Omental fat pad (tissue), 4 donors: ENCODE measurements at places on chromosomes 16 and 17.

- no peak for DNase-seq
Measured at GRCh38 chr16:26491101-26491670, 575.5 kb upstream of the C16orf82 start.

- DNase-seq, result no peak
Measured at GRCh38 chr16:4133897-4134372, 17.7 kb upstream of the ADCY9 start.

GRCh38 chr16:69927056-69927757 is 23.9 kb upstream of the CLEC18A start:
- no peak for DNase-seq

- DNase-seq, result no peak
Measured at GRCh38 chr16:85227946-85228862, 115.9 kb upstream of the CIBAR2 start.

- DNase-seq, result no peak
Measured at GRCh38 chr16:27381974-27382855, 19.8 kb upstream of the IL21R start.

GRCh38 chr17:33387406-33387805 is 94.3 kb upstream of the ASIC2 start:
- no peak for DNase-seq

GRCh38 chr16:3822366-3823045 is 58.0 kb downstream of the CREBBP start:
- DNase-seq, result no peak

GRCh38 chr17:76048711-76049110 is 21.6 kb upstream of the EVPL start:
- no peak for DNase-seq

DNA sequence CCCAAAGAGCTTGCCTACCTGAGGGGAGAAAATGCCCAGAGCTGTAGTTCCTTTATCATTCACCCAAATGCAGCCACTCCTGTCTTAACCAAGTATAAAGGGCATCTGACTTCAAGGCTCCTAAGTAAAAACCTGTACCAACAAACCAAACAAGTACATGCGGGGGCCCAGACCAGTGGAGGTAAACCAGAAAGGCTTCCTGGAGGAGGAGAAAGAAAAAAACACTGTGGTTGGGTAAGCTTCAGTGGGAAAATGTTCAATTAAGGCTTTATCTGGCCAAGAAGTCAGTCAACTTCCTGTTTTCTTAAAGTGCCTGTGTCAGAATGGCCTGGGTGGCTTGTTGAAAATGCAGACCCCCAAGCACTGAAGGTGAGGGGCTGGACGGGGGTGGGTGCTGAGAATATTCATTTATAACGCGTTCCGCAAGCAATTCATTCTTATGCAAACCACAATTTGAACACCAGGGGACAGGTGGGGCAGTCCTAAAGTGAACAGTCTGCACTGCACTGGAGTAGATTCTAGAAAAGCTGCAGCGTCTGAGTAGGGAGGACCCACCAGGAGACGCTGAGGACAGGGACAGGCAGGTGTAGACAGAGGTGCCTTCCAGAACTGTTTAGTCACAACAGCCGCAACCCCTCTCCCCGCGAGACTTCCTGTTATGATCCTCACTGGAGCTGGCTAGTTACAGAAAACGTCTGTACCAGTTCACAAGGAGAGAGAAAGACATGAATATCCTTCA is 467.1 kb downstream of the SOX9 start:
- no peak for DNase-seq

GRCh38 chr16:65119435-65119834 is 2.4 kb downstream of the CDH11 start:
- DNase-seq, result no peak

- DNase-seq, result peak; percentile 12
Measured at GRCh38 chr16:57540906-57541753, 1.3 kb upstream of the ADGRG5 start.

DNA sequence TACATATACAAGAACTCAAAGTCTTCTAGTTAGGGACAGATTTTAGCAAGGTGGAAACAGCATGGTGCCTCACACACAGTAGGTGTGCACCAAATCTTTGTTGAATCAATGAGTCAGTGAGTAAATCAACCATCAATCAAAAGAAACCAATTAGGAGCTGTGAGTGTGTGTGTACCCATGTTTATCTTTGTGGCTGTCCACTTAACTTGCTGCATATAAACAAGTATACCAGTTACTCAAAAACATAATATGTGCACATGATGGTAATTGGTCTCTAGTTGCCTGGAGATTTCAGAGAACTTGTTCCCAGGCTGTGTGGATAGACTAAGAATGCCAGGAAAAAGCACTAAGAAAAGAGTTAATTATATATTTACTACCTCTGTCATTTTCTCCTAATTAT is 272.2 kb upstream of the CCL2 start:
- no peak for DNase-seq
